Tracheal epithelial cell (primary cell): ENCODE measurements at places on chromosomes 1 and 21. TPM values are rescaled to one million over a fixed set of nuclear protein-coding genes. Genes with fewer than 3 reads are reported as not detected.

The VHLL gene
- total RNA-seq: 0.72 TPM in 1 of 2 replicates, not detected in the other

The FCRL6 gene
- not detected in 2 replicates for total RNA-seq

The SLC2A5 gene
- total RNA-seq: under 0.01 TPM in 1 of 2 replicates, not detected in the other

The GBP4 gene
- total RNA-seq: 0.48 TPM in 1 of 2 replicates, not detected in the other

The MATN1 gene
- total RNA-seq: not detected in 2 replicates

The NMNAT2 gene
- under 0.01 and 0.21 TPM in 2 replicates for total RNA-seq

The DNMT3L gene
- not detected in 2 replicates for total RNA-seq

The HES3 gene
- not detected in 2 replicates for total RNA-seq

The LAPTM5 gene
- 0.21 and 0.24 TPM in 2 replicates for total RNA-seq

The CCDC27 gene
- not detected in 2 replicates for total RNA-seq

The ANGPTL3 gene
- not detected in 2 replicates for total RNA-seq

The UBXN10 gene
- total RNA-seq: 0.24 TPM in 1 of 2 replicates, not detected in the other

The GNG4 gene
- total RNA-seq: under 0.01 TPM in 1 of 2 replicates, not detected in the other

The CGN gene
- total RNA-seq: 3.4 and 4.6 TPM in 2 replicates

The LCK gene
- total RNA-seq: 0.24 TPM in 1 of 2 replicates, not detected in the other

The FGR gene
- total RNA-seq: 0.64 and 0.72 TPM in 2 replicates

The SV2A gene
- total RNA-seq: 0.85 and 1.7 TPM in 2 replicates

The SYF2 gene
- total RNA-seq: 34.5 and 42.6 TPM in 2 replicates

The GUK1 gene
- 409 and 561 TPM in 2 replicates for total RNA-seq

The KIF14 gene
- total RNA-seq: 1.3 and 1.4 TPM in 2 replicates

The DNAJC28 gene
- total RNA-seq: 0.85 and 1.4 TPM in 2 replicates

The DCST2 gene
- 0.64 TPM in 1 of 2 replicates, not detected in the other for total RNA-seq

The BATF3 gene
- 0.21 and 0.96 TPM in 2 replicates for total RNA-seq

The GPR52 gene
- 0.21 and 0.24 TPM in 2 replicates for total RNA-seq

The ZNF695 gene
- 2.2 TPM in 1 of 2 replicates, not detected in the other for total RNA-seq

The LPAR3 gene
- 59.8 and 156 TPM in 2 replicates for total RNA-seq

The RABGGTB gene
- total RNA-seq: 152 and 175 TPM in 2 replicates

The SYPL2 gene
- total RNA-seq: not detected in 2 replicates

The TTC22 gene
- 10.6 and 16.8 TPM in 2 replicates for total RNA-seq

The CCDC17 gene
- total RNA-seq: 0.64 and 1.2 TPM in 2 replicates

The ATP6V1G3 gene
- not detected in 2 replicates for total RNA-seq

The PLEKHN1 gene
- total RNA-seq: 3.6 and 9.2 TPM in 2 replicates

The KANK4 gene
- under 0.01 and 3.6 TPM in 2 replicates for total RNA-seq

The TMCC2 gene
- 0.64 and 1.4 TPM in 2 replicates for total RNA-seq

The SAMD11 gene
- 0.48 and 0.64 TPM in 2 replicates for total RNA-seq

The C1orf167 gene
- not detected in 2 replicates for total RNA-seq

The TESK2 gene
- 2.4 and 2.8 TPM in 2 replicates for total RNA-seq

The CELA2A gene
- not detected in 2 replicates for total RNA-seq
